ENCODE measurements at places on chromosomes 11 and 22. TPM values are rescaled to one million over a fixed set of nuclear protein-coding genes. Genes with fewer than 3 reads are reported as not detected.

DNA sequence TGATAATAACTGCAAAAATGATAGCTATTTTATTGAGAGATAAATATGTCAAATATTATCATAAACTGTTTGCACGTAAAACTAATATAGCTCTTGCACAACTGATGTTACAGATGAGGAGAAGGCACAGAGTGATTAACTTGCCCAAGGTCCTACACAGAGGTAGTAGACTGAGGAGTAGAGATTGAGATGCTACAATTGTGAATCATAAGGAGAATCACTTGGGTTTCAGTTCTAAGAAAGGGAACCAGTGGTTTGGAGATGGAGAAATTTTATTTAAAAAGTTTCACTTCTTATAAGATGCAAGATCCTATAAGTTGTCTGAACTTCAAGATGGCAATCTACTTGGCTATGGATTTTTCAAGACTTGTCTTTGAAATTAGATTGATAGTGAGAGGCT, 224.8 kb upstream of the RAG2 start:
- no peak for DNase-seq

GRCh38 chr22:23844739-23845202, 6.0 kb upstream of the DERL3 start:
- DNase-seq: no peak

GRCh38 chr11:34957206-34957605, 40.8 kb downstream of the PDHX start:
- no peak for DNase-seq

Gene FOXRED1
- 15.9 TPM for total RNA-seq

Gene APOL1
- total RNA-seq: 3.5 TPM
